KBM-7 (cell line): ENCODE measurements at places on chromosomes 3 and 15.

DNA sequence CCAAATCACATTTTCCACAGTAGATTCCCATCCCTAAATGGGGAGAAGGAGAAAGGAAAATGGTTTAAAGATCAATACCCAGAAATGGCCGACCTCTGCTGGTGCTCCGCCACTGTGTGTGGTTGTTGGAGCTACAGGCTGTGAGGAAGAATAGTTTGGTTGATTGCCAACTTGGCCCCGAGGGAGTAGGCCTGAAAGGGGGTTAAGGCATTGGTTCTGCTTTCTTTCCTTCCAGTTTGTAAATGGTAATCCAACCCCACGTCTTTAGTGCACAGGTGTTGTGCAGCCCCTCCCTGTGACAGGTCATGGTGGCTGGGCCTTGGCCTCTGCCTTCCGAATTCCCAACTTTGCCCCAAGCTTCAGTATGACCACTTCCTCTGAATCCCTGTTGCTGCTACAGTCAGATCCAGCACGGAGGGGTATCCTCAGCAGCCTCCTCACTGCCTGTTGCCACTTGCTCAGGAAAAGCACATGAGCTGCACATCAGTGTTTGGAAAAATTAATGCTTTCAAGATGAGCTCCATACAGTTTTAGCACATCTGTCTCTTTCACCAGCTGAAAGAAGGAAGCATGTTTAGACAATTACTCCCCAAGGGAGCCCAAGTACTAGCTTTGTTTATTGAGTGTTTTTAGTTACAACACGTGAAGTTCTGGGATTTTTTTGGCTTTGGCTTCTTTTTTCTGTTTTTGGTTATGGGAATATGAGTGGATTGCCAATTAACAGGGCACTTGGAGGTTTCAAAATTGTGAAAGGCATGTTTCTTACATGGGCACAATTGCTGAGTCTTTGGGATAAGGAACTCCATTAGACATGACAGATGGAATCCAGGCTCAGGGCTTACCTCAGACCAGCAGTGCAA, 92.3 kb upstream of the ROPN1 start:
- DNase-seq = peak; percentile 4

DNA sequence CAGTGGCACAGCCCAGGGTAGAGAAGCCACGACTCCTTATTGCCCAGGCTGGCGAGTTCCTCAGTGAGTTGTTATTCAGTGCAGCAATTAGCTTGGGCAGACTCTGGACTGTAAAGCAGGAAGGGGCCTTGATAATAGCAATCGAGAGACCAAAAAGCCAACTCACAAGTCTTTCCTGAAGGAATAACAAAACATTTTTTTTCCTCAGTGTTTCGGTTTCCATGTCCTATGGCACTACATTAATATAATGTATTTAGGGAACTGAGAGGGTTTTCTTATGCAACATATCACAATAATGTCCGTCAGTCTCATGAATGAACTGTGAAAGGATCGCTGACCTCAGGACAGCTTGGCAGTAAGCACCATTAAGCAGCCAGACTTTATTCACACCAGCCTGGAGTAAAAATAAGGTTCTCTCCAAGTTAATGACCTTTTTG, 248.9 kb upstream of the TBL1XR1 start:
- DNase-seq = no peak

DNA sequence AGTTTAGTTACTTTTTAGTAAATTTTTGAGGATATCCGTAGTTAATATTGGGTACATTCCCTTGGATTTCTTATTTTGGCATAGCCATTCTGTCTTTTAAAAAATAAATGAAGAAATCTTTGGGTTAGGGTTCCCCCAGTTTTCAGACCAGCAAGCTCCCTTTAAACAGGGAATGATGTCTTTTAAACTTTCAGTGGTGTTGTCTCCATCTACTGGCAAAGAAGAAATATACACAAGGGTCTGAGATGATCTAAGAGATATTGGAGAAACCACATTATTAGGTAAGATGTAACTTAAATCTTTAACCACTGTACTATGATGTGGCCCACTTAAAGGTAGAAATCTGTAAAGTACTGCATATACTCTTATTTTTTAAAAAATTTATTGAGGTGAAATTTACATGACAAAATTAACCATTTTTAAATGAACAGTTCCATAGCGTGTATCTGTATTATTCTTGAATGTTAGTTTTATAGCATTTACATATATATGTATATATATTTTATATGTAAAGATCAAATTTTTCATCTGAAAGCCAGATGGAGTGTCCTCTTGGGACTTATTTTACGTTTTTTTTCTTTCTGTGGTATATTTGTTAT, 35.1 kb upstream of the EIF3J start:
- DNase-seq = peak; percentile 41

DNA sequence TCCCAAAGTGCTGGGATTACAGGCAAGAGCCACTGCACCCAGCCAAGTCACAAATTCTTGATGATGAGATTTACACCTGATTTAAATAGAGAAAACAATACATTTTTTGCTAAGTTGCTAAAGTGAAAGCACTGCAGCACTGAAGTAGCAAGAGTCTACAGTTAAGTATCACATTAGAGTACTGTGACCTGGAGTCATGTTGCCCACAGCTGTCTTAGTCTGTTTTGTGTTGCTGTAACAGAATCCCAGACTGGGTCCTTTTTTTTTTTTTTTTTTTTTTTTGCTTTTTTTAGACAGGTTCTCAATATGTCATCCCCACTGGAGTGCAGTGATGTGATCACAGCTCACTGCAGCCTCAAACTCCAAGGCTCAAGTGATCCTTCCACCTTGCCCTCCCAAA, 23.2 kb upstream of the GNB4 start:
- no peak for DNase-seq

- DNase-seq = no peak
These were observed 1.1 kb upstream of the MAGEF1 start for GRCh38 chr3:184713040-184713355.

GRCh38 chr3:62562017-62562416, 188.7 kb upstream of the FEZF2 start:
- no peak for DNase-seq

DNA sequence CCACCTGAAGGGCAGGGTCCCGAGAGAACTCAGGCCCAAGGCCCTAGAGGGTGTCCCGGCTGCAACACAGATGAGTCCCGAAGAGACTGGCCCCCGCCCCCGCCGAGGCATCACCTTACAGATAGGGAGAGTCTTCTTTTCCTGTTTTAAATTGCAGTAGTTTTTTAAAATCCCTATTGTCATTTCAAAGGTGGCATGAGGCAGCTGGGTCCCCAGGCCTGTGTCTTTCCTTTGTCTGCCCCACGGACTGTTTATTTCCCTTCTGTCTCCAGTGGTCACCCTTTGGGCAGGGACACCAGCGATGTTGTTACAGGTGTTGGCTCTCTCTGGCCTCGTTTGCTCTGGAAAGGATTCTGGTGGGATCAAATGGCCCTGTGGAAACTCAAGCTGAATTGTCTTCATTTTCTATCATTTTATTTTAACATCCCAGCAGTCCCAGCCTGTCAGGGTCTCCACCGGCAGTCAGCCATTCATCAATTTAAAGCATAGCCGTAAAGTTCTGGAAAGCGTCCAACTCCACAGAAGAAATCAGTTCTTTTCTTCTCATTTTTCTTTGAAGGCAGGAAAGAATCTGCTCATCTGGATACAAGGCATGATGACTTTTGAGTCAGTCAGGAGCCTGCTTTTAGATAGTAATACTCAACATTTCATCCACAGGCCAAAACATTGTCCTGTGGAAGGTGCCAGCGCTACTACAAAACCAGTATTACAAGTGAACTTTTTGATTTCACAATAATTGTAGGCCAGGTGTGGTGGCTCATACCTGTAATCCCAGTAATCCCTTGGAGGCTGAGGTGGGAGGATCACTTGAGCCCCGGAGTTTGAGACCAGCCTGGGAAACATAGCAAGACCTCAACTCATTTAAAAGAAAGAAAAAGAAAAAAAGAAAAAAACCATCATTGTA, 96.2 kb downstream of the HES1 start:
- no peak for DNase-seq
